ENCODE measurements at places on chromosomes 6 and 20.

- DNase-seq, result no peak
These were observed 950.7 kb upstream of the FLRT3 start for GRCh38 chr20:15288106-15288505.

GRCh38 chr20:39851459-39851858 is 837.6 kb downstream of the MAFB start:
- DNase-seq, result peak; percentile 79

DNA sequence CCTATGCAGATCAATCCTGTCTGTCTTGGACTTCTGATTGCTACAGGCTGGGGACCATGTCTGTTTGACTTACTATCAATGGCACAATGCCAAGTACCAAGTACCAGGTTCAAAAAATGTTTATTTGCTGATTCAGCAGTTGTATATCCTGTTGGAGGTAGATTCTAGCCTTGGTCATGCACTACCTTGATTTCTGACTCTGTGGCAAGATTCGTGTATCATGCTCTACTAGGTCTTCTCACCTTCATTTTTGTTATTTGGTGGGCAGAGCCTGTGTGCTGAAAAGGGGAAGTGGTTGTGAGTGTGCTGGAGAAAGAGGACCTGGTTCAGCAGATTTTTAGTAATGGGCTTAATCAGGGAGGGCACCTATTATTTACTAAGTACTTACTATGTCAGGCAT is 192.4 kb upstream of the MYLIP start:
- no peak for DNase-seq

GRCh38 chr20:45098103-45098773 is 2.7 kb downstream of the KCNS1 start:
- peak; percentile 36 for DNase-seq

GRCh38 chr6:127851197-127851596 is 49.7 kb downstream of the THEMIS start:
- DNase-seq, result peak; percentile 77

DNA sequence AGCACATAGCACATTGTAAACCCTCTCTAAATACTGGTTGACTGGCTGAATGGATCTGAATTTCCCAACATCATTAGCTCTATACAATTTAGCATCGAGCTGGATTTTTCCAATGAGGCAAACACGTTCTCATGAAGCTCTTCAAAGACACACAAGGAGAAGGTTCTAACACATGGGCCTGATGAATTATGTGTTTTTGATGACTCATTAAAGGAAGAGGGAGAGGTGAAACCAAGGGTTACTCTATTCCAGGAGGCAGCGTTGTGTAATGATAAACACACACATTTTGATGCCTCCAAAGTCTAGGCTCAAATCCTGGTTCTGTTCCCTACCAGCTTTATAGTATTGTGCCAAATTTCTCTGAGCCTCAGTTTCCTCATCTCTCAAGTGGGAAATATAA is 84.3 kb downstream of the PFDN4 start:
- peak; percentile 63 for DNase-seq

- DNase-seq, result no peak
These were observed 4.8 kb upstream of the MOCS1 start for GRCh38 chr6:39938773-39939654.

- no peak for DNase-seq
These were observed 6.5 kb downstream of the SLPI start for GRCh38 chr20:45247865-45248264.

DNA sequence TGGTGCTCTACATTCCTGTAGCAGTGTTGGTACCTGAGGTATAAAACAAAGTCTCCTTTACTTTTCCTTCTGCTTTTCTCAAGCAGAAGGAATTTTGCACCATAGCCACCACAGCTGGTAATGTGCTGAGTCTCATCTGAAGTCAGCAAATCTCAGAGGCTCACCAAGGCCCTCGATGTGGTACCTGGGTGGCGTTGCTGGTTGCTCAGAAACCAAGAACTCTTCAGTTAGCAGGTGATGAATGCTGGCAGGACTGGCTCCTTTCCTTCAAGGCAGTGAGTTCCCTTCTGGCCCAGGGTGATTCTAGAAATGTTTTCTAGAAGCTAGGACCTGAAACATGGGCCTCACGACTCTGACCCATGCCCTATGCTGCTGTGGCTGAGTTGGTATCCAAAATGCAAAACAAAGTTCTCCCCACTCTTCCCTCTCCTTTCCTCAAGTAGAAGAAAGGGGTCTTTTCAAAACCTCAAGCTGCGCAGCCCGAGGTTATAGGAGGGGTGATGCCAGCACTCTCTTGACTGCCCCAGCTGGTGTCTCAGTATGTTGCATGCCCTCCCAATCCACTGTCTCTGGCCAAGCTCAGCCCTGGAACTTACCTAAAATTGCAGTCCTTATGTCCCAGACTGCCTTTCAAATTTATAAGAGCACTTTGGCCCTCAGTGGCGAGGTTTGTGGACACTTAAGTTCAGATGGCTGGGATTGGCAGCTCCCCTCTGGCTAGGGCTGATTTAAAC is 592.3 kb downstream of the FRK start:
- no peak for DNase-seq

- no peak for DNase-seq
These were observed 995 bp downstream of the RSPO4 start for GRCh38 chr20:1001116-1001515.

DNA sequence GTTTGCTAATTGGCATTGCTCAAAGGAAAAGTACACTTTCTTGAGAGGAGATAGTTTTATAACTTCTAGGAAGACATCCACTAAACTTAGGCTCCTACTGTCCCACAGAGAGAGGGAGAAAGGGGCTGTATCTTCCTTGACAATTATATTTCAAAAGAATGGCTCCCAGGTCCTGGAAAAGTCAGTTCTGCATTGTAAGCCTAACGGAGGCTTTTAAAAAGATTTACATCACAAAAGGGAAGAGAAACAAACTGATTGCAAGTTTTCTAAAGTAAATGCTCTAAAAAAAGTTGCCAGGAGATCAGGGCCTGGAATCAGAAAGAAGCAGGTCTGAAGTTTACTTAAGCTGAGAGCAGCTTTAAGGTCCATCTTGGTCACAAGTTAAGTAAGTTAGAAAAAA is 839.5 kb downstream of the FRK start:
- no peak for DNase-seq

DNA sequence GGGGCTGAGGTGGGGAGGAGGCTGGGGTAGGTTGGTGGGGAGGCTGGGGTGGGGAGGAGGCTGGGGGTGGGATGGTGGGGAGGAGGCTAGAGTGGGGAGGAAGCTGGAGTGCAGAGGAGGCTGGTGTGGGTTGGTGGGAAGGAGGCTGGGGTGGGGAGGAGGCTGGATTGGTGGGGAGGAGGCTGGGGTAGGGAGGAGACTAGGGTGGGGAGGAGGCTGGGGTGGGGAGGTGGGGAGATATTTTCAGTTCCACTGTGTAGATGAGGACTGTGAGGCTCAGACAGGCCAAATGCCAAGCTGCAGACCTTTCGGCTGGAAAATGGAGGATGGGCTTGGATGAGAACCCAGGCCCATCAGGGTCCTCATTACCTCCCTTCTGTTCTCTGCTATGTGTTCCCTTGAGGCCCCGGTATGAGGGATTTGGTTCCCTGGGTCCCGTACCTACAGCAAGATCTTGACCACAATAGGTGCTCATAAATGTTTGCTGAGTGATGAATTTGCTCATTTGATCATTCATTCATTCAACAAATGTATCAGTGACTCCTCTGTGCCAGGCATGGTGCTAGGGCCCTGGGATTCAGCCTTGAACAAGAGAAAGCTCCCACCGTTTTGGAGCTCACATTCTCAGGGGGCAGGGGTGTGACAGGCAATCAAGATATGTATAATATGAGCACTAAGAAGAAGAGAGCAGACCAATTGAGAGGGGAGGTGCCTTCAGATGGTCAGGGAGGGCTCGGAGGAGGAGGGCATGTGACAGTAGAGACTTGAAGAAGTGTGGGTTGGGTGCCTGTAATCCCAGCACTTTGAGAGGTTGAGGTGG is 36.1 kb upstream of the NOL4L start:
- DNase-seq, result no peak

- DNase-seq, result peak; percentile 37
These were observed 39.5 kb downstream of the UNC5CL start for GRCh38 chr6:40999569-40999968.

- DNase-seq, result no peak
These were observed 156.8 kb upstream of the RUNX2 start for GRCh38 chr6:45171380-45171779.

DNA sequence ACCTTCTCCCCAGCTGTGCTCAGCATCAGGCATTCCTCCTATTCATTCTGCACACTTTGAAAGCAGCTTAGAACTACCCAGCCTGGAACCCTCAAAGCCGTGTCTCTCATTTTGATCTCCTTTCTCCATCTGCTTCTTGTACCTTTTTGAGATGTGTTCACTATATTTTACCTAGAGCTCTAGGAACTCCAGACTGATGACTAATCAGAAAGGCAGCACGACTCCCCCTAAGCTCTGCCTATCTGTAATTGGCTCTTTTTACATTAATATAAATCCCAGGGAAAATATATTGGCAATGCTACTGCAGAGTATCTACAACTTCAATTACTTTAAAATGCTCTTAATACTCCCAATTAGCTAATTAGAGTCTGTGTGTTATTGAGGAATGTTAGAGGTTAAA is 671.5 kb downstream of the CBLN4 start:
- DNase-seq, result no peak

- no peak for DNase-seq
These were observed 74.5 kb upstream of the FRMD1 start for GRCh38 chr6:168153553-168153952.

GRCh38 chr20:56986476-56986875 is 280.0 kb downstream of the BMP7 start:
- DNase-seq, result no peak

GRCh38 chr6:128438393-128438792 is 82.0 kb downstream of the PTPRK start:
- DNase-seq, result no peak

GRCh38 chr6:27889275-27889627 is 22.9 kb downstream of the OR2B2 start:
- no peak for DNase-seq

- no peak for DNase-seq
These were observed 12.9 kb downstream of the TRPC4AP start for GRCh38 chr20:35079472-35080347.

GRCh38 chr6:44002067-44002592 is 125.1 kb downstream of the MRPL14 start:
- DNase-seq, result peak; percentile 54

- peak; percentile 96 for DNase-seq
These were observed 46.9 kb downstream of the MAP3K4 start for GRCh38 chr6:161038229-161039031.

DNA sequence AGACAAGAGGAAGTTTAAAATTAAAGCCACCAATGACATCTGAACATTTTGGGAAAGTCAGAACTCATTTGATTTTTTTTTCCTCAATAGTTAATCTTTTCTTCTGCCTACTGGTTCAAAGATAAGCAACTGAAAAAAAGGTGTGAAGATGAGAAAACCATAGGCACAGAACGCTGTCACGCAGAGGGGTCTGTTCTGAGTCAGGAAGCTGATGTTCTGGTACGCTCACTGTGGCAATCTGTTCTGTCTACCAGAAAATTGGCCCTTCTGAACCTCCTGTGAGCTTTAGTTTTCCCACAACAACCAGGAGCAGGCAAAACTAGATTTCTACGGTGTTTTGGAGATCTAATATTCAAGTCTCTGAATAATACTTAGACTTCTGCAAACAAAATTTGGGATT is 76.7 kb upstream of the ADGRG6 start:
- DNase-seq, result no peak

DNA sequence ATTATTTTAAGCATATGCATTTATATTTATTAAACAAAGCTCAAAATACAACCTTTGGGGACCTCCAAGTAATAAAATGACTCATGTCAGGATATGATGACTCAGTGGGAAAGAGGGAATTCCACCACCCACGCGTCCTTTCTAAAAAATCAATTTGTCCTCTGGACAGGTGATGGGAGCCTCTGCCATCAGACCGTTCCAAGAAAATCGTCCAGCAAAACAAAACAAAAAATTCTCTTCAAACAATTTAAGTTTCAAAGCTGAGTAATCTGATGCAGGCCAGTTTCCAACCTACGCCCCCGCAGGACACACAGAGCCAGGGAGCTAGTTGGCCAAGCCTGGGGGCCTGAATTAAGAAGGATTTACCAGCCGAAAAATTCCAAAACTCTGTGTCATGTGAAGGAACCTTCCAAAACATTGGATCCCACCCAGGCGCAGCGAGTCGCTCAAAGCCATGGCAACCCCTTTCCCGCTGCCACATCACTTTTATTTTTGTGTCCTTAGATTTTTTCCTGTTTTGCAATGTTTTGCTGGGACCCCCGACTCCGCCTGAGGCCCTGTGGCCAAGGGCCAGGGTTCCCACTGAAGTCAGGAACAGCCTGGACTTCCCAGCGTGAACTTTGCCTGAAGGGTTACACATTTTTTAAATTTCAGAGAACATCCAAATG is 95.3 kb downstream of the NFATC2 start:
- peak; percentile 96 for DNase-seq

DNA sequence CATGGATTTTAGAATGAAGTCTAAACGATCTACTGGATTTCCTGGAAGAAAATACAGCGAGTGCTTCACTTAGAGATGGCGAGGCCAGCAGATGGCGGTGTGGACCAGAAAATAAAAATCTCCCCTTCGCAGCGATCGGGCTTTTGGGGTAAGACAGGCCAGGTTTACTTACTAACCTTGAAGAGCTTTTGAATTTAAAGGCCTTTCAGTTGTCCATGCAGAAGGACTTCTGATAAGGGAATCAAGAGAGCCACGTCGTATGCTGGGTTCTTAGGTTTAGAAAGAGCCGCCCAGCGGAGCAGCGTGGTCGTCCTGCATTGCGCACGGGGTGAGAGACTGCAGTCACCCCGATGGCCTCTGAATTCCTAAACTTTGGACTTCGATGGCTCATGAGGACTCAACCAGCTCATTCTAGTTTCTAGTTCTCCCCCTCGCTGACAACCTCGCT is 125.2 kb upstream of the RALGAPA2 start:
- DNase-seq, result peak; percentile 40

DNA sequence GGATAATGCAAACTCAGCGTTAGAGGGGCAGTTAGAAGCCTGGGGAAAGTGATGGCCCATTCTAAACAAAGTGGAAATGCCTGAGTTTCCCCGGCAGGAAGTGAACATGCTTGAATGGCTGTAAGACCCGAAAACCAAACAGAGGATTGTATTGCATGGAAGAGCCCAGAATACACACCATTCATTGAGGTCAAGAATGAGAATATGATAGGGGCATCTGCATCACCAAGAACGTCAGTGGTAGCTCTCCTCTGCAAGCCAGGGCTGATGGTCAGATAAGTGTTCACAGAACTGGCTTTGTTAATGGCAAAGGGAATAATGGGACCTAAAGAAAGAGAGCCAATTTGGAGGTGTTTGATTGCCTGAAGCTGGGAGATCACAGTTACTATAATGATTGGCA is 663.4 kb downstream of the KHDRBS2 start:
- no peak for DNase-seq

GRCh38 chr6:115976321-115976870 is 84.3 kb downstream of the FRK start:
- DNase-seq, result no peak

- DNase-seq, result no peak
These were observed 5.8 kb upstream of the MCM9 start for GRCh38 chr6:118940770-118941169.

DNA sequence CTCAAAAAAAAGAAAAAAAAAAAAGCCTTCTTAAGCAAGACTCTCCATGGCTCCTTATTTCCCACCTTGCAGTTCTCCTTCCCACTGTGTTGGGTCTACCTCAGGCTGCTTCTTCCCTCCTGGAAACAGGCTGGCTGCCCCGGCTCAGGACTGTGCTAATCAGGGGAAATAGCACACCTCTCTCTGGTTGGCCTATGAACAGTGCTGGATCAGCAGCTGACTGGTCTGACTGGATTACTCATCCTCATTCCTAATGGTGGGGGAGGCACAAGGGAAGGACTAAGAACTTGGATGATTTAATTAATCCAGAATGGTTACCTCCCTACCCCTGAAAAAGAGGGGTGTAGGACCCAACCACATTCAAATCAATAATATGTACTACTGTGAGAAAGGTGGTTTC is 3.9 kb upstream of the SRSF3 start:
- DNase-seq, result peak; percentile 84

Measured in fibroblast of skin of abdomen (primary cell).